ENCODE measurements at places on chromosomes 1 and 21. TPM values are rescaled to one million over a fixed set of nuclear protein-coding genes. Genes with fewer than 3 reads are reported as not detected.

The SPRR4 gene
- not detected for total RNA-seq

The TMCC2 gene
- total RNA-seq, result 4.9 TPM

The PTGER3 gene
- 27.0 TPM for total RNA-seq

The KRTAP6-1 gene
- not detected for total RNA-seq

The DCAF8 gene
- 164 TPM for total RNA-seq

The RGSL1 gene
- total RNA-seq, result not detected

The KMO gene
- 1.3 TPM for total RNA-seq

The IGSF9 gene
- total RNA-seq, result not detected

The GBP4 gene
- total RNA-seq, result 9.4 TPM

The SPATA1 gene
- total RNA-seq, result 1.5 TPM

The HSF2BP gene
- 1.6 TPM for total RNA-seq

The DENND1B gene
- 16.6 TPM for total RNA-seq

The MEAF6 gene
- 61.0 TPM for total RNA-seq

The MARK1 gene
- 7.7 TPM for total RNA-seq

The OR6N1 gene
- total RNA-seq, result not detected

The CATSPERE gene
- 1.3 TPM for total RNA-seq

The TMPRSS2 gene
- not detected for total RNA-seq

The FHAD1 gene
- not detected for total RNA-seq

The ISG15 gene
- total RNA-seq, result 84.3 TPM

The CELSR2 gene
- 1.7 TPM for total RNA-seq

The LAMC1 gene
- total RNA-seq, result 472 TPM

The NR1I3 gene
- not detected for total RNA-seq

The NUAK2 gene
- total RNA-seq, result 1.1 TPM

The HNRNPU gene
- total RNA-seq, result 325 TPM

The GPR89A gene
- 27.1 TPM for total RNA-seq

The VASH2 gene
- total RNA-seq, result 0.31 TPM

The MMP23B gene
- total RNA-seq, result 61.7 TPM
